ENCODE measurements at places on chromosomes 3 and 15. TPM values are rescaled to one million over a fixed set of nuclear protein-coding genes. Genes with fewer than 3 reads are reported as not detected.

- H3K4me3 ChIP-seq = no peak overlapping the region
- no peaks in the 10 kb centered on the region for H3K36me3 ChIP-seq
- peaks cover 2% of the 10 kb centered on the region for H3K4me1 ChIP-seq
- no peaks in the 10 kb centered on the region for H3K27me3 ChIP-seq
Observed at GRCh38 chr3:168514252-168514651, 418.5 kb upstream of the GOLIM4 start.

GRCh38 chr3:106255870-106256248, 387.0 kb upstream of the CBLB start:
- no peaks in the 10 kb centered on the region for H3K27me3 ChIP-seq
- H3K4me1 ChIP-seq = no peaks in the 10 kb centered on the region
- H3K36me3 ChIP-seq = no peaks in the 10 kb centered on the region
- no peak overlapping the region for H3K27ac ChIP-seq

DNA sequence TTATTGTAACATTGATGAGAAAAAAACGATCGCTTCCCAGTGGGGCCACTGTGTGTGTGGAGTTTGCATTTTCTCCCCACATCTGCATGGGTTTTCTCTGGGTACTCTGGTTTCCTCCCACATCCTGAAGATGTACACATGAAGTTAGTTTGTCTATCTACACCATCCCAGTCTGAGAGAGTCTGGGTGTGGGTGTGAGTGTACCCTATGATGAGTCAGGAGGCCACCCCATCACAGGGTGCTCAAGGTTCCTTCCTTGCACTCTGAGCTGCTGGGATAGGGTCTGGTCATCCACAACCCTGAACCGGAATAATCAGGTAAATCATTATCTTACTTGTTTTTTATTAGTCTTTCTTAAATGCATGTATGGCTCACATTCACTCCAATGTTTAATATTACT, 457.1 kb downstream of the NTRK3 start:
- H3K27ac ChIP-seq = no peak overlapping the region
- DNase-seq = no peak
- H3K36me3 ChIP-seq = no peaks in the 10 kb centered on the region
- H3K4me1 ChIP-seq = no peaks in the 10 kb centered on the region

The NAA80 gene
- 1.8 TPM for total RNA-seq
